Globus pallidus (tissue), 1 donor: ENCODE measurements at places on chromosomes 4 and X.
A peak's percentile ranks its signal among the peaks of the same experiment; 100 is the strongest.

DNA sequence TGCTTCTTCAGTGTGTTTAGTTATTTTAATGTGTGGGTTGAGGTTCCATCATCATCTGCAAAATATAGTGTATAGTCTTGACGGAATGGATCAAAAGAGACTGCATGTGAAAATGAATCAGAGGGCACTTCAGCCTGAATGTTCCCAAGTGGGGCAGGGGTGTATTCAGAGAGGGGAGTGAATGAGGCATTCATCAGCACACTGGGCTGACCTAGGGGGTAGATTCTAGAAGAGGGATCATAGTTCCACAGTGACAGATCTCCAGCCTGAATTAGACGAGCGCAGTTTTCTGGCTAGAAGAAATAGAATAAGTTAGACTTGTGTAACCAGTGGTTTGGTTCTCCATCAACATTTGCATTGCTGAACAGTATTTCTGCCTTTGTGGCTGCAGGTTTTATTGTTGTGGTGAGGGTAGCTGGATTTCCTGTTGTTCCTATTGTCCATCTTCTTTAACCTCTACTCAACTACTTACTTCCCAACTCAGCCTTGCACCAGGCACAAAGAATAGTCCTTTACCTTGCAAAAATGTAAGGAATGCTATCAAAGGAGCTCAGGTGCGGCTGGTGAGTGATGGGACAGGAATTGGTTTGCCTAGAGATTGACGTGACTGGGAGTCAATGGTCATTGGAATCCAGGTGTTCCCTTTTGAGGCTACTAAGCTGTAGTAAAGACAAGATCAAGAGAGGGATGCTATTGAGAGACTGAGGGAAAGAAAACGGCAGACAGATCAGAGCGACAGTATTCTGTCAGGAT lies 50.9 kb downstream of the NAP1L5 start:
- DNase-seq, result no peak

DNA sequence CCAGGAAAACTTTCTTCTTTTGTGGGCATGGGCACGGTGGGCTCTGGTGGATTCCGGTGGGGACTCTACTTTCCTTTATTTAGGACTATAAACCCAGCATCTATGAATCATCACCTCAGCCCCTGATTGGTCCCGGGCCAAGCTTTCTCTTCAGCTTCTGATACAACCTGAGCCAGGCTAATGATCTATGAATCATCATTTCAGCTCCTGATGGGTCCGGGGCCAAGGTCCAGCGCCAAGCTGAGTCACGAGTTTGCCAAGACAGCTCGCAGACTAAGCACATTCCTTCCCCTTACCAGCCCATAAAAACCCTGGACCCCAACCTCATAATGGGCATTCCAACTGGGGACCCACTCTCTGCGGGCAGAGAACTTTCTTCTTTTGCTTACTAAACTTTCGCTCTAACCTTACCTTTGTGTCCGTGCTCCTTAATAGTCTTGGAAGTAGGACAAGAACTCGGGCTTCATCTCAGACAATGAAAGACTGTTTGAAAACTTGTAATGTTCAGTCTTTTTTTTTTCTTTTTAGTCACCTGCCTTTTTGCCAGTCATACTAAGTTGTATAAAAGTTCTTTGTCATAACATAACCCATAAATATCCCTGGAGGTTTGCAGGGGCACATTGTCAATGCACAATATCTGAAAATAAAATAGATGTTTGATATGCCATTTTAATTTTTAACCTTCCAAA lies 904.9 kb upstream of the EPHA5 start:
- no peak for DNase-seq

DNA sequence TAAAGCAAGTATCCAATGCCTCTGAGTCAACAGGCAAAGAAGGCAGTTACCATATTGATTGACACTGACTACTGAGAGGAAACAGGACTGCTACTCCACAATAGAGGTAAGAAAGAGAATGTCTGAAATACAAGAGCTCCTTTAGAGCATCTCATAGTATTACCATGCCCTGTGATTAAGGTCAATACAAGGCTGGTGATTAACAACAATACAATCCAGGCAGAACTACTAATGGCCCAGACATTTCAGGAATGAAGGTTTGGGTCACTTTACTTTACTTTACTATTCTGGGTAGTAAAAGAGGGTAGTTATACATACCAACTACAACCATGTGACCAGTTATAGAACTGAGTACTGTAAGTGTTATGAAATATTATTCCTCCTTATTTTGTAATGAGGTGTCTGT lies 44.5 kb downstream of the BRWD3 start:
- no peak for DNase-seq

- no peak for DNase-seq
Measured at GRCh38 chr4:106681381-106681921, 312.9 kb upstream of the GIMD1 start.

- no peak for DNase-seq
Measured at GRCh38 chr4:18938343-18939099, 917.0 kb upstream of the LCORL start.

DNA sequence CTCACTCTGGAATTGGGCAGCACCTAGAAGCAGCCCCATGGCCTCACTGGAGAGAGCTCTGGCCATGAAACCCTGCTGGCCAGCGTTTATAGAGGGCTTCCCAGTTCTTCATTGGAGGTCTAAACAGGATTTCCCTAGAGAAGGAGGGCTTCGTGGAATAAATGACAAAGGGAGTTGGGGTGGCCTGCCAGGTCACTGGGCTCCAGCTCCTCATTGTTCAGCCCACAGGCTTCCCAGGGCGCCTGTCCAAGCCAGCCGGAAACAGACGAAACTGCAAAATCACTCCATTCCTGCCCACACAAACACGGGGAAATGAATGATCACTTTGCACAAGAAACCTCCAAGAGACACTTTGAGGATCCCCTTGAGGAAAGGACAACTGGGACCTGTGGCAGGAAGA lies 189.7 kb downstream of the TSPAN5 start:
- peak; percentile 74 for DNase-seq

DNA sequence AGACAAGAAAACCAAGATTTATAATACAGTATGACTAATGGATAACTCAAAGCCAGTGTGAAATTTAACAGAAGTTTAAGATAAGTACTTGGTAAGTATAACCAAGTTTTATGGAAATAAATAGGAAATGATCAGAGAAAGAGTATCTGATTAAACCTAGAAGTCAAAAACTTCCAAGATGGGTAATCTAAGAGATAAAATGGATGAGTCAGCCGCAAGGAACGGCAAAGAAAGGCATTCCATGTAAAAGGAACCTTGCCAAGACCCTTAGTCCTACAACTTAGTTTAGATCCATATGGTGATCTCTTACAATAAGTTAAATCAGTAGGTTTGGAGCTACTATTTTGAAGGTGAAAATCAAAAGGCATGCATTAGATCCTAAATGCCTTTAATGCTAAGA lies 34.8 kb downstream of the LIN54 start:
- DNase-seq, result no peak

- no peak for DNase-seq
Measured at GRCh38 chr4:3516061-3516835, 16.0 kb downstream of the LRPAP1 start.
